ENCODE measurements at places on chromosomes 4 and X.

GRCh38 chr4:106303548-106304281 is 12.3 kb downstream of the TBCK start:
- no peak for DNase-seq

- DNase-seq = no peak
Observed at GRCh38 chr4:155762334-155762733, 3.5 kb downstream of the GUCY1B1 start.

GRCh38 chrX:19625612-19626011 is 110.3 kb upstream of the MAP3K15 start:
- DNase-seq = no peak

DNA sequence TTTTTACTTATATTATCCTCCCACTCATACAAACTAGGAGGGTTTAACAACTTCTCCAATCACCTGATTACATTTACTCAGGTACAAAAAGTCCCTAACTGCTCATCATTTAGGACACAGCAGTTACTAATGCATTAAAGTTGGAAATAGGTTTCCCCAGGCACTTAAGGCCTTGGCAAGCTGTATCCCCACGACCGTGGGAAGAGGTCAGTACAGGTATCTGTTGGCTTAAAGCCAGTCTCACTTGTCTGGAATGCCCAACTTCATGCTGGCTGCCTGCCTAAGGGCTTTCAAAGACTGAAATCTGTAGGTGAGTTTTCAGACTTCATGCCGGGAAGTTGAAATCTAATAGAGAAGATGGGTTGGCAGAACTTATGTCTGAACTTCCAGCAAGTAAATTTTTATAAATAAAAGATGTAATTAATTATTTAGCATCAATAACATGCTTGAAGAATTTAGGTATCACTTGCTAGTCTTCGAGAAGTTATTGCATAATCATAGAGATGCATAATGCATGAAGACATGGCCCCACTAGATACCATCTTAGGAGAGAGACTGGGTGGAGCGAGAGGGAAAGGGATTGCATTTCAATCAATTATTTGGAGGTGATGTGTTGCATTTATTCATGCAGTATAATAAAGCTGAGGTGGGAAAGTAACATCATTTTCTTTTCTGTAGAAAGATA is 54.2 kb downstream of the SCD5 start:
- no peak for DNase-seq

DNA sequence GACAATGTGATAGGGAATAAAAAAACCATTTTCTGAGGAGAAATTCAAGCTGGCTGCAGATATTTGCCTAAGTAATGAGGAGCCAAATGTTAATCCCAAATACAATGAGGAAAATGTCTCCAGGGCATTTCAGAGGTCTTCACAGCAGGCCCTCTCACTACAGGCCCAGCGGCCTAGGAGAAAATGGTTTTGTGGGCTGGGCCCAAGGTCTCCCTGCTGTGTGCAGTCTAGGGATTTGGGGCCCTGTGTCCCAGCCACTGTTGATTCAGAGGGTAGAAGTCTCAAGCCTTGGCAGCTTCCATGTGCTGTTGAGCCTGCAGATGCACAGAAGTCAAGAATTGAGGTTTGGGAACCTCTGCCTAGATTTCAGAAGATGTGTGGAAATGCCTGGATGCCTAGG is 778.7 kb downstream of the CENPC start:
- no peak for DNase-seq

Measured in anterior cingulate cortex (tissue), 58 donors.